ENCODE measurements at places on chromosomes 4 and X.

- no peak for DNase-seq
These were observed 81.7 kb downstream of the FREM3 start for GRCh38 chr4:143618811-143619210.

DNA sequence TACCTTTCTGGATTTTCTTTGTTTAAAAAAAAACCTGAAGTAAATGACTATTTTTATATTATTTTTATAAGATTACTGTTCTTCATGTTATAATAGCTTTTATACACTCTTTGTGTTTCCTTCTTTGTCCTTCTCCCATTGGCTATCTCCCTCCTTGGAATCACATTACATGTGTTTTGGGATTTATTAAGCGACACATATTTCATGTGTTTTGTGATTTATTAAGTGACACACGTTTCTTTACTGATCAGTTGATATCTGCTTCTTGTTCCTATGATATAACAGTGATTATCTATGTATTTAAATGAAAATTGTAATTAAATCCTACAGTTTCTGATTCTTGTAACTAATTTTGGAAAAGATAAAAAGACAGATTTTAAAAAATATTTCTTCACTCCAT is 817.3 kb upstream of the AGA start:
- no peak for DNase-seq

DNA sequence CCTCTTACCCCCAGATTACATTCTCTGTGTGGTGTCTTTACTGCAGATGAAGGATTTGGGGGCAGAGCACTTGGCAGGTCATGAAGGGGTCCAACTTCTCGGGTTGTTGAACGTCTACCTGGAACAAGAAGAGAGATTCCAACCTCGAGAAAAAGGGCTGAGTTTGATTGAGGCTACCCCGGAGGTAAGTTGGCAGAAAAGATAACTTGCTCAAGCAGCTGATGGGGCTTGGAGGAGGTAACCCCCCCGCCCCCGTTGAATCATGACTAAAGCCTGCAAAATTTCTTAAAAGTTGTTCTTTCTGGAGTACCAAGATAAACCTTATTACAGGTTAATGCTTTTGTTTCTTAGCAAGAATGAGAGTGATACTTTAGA is 1.5 kb downstream of the CCNG2 start:
- DNase-seq, result no peak

DNA sequence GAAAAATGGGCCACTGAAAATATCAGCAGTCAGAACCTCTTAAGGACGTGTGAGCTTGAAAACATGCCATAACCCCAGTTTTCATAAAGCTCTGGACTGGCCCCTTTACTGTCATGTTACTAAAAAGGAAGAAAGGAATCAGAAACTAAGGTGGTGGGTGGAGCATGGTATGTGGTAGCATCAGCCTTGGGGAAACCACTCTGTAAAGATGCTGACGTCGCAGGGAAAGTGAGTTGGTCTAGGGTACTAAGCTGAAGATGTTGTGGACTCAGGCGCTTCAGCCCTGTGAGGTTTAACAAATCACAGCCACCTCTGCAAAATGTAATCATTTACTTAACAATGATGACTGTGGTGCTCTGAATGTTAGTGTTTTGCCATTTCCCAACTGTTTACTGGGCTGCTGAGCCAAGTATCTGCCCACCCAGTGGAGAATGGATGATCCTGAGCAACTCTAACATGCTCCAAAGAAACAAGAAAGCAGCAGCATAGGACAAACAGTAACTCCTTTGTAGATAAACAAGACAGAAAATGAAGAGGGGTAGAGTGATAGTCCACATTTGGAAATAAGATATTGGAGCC is 33.4 kb downstream of the C4orf54 start:
- no peak for DNase-seq

GRCh38 chrX:68421636-68422035 is 11.7 kb downstream of the OPHN1 start:
- no peak for DNase-seq
